Naive B cell (primary cell): ENCODE measurements at places on chromosomes 5 and 9. TPM values are rescaled to one million over a fixed set of nuclear protein-coding genes. Genes with fewer than 3 reads are reported as not detected.

OBP2B gene
- polyA plus RNA-seq, result not detected

ZFP37 gene
- 1.7 TPM for polyA plus RNA-seq

- DNase-seq, result no peak
Observed at GRCh38 chr9:131012023-131012334, 3.0 kb downstream of the LAMC3 start.

- no peak for DNase-seq
Observed at GRCh38 chr5:128881502-128882018, 83.7 kb upstream of the SLC27A6 start.

DNA sequence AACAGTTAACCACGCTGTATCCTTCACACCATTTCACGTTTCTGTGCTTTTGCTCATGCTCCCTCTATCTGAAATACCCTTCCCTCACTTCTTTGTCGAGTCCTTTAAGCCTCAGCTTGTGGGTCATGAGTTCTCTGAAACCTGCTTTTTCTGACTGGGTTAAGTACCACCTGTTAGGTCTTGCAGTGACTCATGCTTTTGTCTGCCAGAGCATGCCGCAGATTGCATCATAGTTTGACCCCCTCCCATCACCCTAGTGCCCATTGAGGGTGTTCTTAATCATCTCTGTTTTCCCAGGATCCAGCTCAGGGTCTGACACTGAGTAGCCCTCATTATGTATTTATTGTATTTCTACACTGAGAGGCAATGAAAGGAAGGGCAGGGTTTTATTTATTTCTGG is 190.2 kb downstream of the ASTN2 start:
- no peak for DNase-seq
